ENCODE measurements at places on chromosomes 7 and 10.

GRCh38 chr7:120691915-120692314 is 166.0 kb downstream of the TSPAN12 start:
- DNase-seq, result no peak

DNA sequence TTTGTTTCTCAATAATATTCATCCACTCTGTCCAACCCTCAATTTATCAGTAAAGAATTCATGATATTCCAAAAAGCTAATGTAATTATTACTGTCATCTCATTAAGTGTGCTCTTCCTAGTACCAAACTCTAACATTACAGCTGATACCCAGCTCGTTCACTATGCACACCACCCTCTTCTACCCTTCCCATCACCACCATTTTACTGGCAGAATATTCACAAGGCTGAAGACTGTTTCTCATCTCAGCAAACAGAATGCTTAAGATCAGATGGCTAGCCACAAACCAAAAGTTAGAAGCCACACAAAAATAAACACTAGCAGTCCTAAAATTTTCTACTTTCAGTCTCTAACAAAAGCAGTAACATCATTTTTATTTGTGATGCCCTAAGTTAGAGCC is 121.5 kb downstream of the SRPK2 start:
- no peak for DNase-seq

- DNase-seq, result no peak
Measured at GRCh38 chr10:76697923-76698322, 939.7 kb downstream of the KCNMA1 start.

GRCh38 chr10:70991140-70992124 is 103.1 kb upstream of the PCBD1 start:
- DNase-seq, result no peak

GRCh38 chr10:21002091-21002878 is 105.2 kb upstream of the NEBL start:
- DNase-seq, result no peak

GRCh38 chr10:88028072-88028471 is 164.6 kb downstream of the PTEN start:
- DNase-seq, result no peak

GRCh38 chr10:114334301-114334700 is 70.0 kb downstream of the AFAP1L2 start:
- no peak for DNase-seq

DNA sequence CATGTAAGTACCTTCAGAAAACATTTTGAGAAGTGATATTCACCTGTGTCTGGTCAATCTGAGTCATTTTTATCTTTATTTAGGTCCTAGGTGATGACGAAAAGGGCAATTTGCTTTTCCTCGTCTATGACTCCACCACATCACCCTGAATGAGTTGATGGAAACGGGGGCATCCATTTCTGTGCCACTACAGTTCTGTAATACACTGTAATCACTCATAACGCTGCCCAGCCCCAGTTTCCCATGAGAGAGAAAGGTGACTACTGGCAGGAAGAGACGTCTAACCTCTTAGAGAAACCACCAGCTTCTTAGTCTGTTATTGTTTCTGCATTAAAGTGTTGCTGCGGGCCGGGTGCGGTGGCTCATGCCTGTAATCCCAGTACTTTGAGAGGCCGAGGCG is 205.3 kb upstream of the MKLN1 start:
- no peak for DNase-seq

- no peak for DNase-seq
Measured at GRCh38 chr10:2791774-2792443, 275.4 kb upstream of the PFKP start.

- DNase-seq, result no peak
Measured at GRCh38 chr7:70132226-70132851, 534.1 kb downstream of the AUTS2 start.

GRCh38 chr10:130567011-130567410 is 430.8 kb downstream of the GLRX3 start:
- no peak for DNase-seq

DNA sequence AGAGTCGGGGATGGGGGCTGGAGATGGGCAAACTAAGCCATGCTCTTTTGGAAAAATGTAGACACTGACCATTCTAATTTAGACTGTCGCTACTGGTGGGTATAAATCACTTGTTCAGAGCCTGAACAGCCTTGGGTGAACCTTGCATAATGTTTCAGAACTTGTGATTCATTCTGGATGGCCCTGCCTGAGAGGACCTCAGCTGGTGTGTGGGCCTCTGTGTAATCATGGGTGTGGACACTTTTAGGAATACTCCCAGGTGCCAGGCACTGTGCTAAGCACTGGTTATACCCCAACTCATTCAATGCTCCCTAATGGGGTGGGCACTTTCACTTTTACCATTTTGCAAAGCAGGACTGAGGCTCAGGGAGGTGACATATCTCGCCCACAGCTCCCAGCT is 26.8 kb upstream of the TM9SF3 start:
- DNase-seq, result no peak

DNA sequence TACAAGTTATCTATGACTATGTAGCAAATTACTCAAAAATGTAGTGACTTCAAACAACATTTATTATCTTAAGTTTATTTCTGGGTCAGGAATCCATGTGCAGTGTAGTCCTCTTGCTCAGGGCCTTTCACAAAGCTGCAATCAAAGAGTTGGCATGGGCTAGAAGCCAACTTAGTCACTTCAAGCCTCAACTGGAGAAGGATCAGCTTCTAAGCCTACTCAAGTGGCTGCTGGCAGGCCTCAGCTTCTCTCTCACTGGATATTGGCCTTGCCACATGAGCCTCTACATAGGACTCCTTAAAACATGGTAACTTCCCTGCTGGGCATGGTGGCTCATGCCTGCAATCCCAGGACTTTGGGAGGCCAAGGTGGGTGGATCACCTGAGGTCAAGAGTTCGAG is 5.0 kb upstream of the NFE2L3 start:
- DNase-seq, result no peak

GRCh38 chr10:119235356-119235755 is 28.0 kb downstream of the GRK5 start:
- DNase-seq, result no peak

DNA sequence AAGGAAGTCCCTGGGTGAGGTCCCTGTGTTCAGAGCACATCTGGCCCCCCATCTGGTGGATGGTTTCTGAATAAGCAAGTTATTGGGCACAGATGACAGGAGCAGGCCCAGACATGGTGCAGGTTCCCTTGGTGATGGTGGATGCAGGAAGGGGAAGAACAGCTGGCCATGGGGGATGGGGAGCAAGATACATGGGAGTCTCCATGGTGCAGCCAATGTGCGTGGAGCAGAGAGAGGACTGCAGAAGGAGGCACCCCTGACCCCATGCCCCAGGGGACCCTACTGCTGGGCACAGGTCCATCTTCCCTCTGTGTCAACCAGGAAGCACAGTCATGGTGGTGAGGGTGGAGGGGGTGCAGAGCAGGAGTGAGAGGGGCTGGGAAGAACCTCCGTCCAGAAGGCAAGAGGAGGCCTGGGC is 43.8 kb upstream of the RABGEF1 start:
- DNase-seq, result no peak

DNA sequence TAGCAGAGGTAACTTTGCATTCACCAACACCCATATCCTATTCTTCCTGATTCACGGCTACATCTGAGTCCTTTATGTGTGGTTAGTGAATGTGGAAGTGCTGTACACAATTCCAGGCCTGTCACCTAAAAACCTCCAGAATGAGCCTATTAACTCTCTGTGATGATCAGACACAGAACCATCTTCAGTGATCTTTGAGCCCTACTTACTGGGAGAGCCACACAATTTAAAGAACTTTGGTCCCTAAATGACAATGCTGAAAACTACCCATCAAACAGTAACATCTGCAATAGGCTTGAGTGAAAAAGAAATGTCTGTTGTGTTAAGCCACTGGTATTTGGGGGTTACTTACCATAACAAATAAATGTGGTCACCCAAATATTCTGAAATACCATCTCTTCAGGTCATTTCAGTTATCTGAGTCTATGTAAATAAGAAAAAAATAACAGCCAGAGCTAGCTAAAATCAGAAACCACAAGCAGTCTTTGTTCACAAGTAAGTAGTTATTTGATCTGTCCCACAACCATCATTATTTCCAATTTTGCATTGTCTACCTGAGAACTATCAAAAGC is 145.7 kb downstream of the HGF start:
- DNase-seq, result no peak

- no peak for DNase-seq
Measured at GRCh38 chr7:74070619-74070921, 13.0 kb upstream of the LIMK1 start.

DNA sequence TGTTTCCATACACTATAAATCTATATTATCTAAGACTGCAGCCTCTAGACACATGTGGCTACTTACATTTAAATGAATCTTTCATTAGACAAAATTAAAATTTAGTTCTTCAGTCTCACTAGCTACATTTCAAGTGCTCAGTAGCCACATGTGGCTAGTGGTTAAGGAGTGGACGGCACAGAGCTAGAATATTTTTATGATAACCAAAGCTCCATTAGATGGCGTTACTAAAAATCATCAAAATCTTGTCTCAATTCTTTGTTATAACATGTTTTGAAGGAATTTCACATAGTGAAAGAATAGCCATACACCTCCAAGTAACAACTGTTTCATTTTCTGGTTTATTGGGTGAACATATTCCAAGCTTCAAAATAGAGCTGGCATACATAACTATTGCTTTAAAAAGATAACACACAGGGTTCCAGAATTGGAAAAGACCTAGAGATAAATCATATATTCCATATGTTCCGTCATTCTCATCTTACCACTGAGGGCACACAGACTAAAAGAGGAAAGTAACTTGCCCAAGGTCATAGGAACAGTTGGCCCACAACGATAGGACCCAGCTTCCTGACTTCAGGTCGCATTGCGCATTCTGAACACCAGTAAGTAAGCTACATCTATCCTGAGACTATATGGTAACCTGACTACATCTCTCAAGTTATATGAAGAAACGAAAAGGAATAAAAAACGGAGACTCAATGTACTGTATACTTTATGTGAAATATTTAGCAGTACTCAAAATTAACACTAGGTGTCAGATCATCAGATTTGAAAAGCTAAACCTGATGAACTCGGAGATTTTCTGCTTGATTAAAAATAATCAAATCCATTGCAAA is 66.6 kb downstream of the CAV1 start:
- DNase-seq, result no peak

GRCh38 chr7:38312821-38313220 is 39.4 kb upstream of the TARP start:
- no peak for DNase-seq

GRCh38 chr10:77556990-77557601 is 80.5 kb downstream of the KCNMA1 start:
- no peak for DNase-seq

DNA sequence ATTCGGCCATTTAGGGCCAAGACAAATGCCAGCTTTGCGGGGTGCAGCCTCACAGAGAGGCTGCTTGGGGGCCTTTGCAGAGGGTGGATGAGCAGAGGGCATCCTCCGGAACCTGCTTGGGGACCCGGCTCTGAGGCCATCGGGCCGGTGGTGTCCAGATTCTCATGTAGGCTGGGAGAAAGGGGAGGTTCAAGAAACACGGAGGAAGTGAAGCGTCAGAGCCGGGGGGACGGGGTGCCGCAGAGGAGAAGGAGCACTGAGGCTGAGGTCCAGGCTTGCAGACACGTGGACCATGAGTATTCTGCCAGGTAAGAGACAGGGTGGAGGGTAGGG is 150.7 kb upstream of the SHH start:
- DNase-seq, result no peak

- DNase-seq, result no peak
Measured at GRCh38 chr7:51017576-51018535, 235.2 kb upstream of the GRB10 start.

DNA sequence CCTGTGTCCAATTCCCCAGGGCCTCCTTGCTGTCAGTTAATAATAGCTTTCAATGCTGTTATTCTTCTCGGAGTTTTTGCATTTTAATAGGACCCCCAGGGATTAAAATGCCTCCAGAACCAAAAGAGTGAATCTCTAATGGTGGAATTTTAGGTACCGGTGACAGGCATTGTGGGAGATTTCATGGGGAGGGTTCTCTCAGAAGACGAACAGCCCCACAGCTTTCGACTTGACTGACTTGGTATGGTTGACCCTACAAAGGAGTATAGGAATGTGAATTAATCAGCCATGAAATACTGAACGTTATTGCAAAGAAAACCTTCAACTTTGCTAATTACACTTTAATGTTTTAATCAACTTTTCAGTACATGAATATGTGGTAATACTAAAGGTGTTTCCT is 206.3 kb upstream of the FZD8 start:
- no peak for DNase-seq

GRCh38 chr10:96165726-96166125 is 35.6 kb downstream of the ZNF518A start:
- no peak for DNase-seq

DNA sequence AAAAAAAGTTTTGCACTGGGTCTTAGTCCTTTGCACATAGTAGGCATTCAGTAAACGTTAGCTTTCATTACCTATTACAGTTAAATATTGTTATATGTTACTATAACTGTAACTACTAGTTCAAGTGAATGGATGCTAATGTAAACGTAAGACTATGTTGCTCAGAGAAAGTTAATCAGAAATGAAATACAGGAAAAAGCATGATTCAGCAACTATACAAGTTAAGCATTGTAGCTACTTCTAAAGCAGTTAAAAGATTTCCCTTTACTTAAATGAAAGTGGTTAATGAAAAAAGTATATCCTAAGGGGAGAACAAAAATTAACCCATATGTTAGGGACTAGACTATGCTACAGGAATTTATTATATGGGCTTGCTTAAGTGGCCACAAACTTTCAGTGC is 121.2 kb downstream of the SKAP2 start:
- DNase-seq, result no peak

DNA sequence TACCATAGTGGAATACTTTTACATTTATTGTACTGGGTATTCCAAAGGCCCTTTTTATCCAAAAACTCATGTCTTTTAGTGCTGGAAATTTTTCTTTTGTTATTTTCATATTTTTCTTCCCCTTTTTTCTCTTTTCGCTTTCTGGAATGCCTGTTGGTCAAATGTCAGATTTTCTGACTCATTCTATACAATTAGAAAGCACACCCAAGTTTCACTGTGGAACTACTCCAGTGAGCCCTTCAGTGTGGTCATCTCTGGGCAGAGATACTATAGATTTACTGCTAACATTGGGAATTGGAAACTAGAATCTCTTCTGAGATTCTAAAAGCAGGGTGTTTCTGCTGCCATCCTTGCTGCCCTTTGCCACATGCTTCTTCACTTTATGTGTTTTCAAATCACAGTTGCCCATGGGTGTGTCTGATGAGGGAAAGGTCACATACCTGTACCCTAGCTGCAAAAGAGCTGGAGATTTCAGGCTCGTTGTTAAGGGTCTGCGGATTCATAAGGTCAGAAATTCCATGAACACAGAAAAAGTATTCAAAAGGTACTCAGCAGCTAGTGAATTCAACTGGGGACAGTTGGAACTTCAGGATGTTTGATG is 5.6 kb upstream of the WASL start:
- DNase-seq, result no peak

All from activated CD4-positive, alpha-beta T cell treated with anti-CD3 and anti-CD28 coated beads for 1 hour (primary cell).